ENCODE measurements at places on chromosomes 7 and 10. TPM values are rescaled to one million over a fixed set of nuclear protein-coding genes. Genes with fewer than 3 reads are reported as not detected.

Gene FAM241B
- 11.8 TPM for total RNA-seq

Gene LRGUK
- 0.14 TPM for total RNA-seq

- no peaks in the 10 kb centered on the region for H3K36me3 ChIP-seq
- H3K27me3 ChIP-seq = no peaks in the 10 kb centered on the region
- H3K27ac ChIP-seq = no peak overlapping the region
- H3K4me3 ChIP-seq = no peak overlapping the region
These were observed 52.8 kb upstream of the SEC61G start for GRCh38 chr7:54811846-54812254.

Gene KIF20B
- total RNA-seq = 54.0 TPM

Gene CAV2
- total RNA-seq = not detected

DNA sequence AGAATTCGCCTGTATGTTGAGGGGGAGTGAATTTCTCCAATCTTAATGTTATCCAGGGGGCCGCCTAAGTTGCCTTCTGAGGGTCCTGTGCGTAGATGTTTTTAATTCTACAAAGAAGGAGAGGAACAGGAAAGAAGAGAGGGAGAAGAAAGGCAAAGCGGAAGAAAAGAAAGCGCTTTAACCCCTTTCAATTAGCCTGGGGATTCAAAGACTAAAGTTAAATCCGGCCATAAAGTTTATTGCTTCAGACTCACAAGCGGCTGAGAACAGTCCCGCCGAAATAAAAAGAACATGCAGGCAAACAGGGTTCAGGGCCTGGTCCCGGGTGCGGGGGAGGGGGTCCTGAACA, 4.5 kb downstream of the HOXA5 start:
- H3K27me3 ChIP-seq = peaks cover 42% of the 10 kb centered on the region
- H3K4me3 ChIP-seq = no peak overlapping the region
- no peak for DNase-seq
- H3K4me1 ChIP-seq = peaks cover 25% of the 10 kb centered on the region
- no peaks in the 10 kb centered on the region for H3K36me3 ChIP-seq

Gene BHLHA15
- 3.3 TPM for total RNA-seq

DNA sequence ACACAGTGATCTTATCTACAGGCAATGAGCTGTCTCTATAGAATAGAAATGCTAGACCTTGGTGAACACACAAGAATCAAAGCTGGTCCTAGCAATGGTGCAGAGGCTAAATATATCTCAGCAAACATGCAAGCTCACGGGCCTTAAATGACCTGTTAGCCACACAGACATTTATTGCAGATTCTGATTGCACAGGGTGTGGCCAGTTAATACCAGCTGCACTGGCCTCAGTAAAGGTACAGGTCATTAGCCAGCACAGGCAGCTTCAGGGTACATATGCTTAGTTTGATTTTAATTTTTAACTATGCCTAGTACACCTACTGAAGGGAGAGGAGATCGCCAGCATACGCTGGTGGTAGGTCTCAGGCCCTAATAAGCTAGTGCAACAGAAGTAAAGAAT, 265.4 kb upstream of the DGKB start:
- H3K36me3 ChIP-seq = no peaks in the 10 kb centered on the region
- no peaks in the 10 kb centered on the region for H3K4me1 ChIP-seq
- no peak overlapping the region for H3K4me3 ChIP-seq
- H3K27me3 ChIP-seq = no peaks in the 10 kb centered on the region

DNA sequence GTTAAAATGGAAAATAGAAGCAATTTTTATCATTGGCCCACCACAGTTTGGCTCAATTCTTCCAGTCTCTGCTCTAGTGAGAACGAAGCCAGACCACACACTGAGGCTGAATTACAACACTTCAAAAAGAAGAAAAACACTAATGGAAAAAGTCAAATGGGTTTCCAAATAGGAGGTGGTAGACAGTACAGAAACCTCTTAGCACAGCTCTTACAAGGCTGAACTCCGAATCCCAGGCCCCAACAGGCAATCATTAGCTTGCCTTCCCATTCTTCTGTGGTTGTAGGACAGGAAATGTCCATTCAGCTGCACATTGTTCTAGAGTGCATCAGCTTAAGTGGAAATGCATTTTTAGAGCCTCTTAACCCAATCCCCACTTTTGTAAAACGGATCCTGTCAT, 115.1 kb upstream of the MEOX2 start:
- no peak overlapping the region for H3K4me3 ChIP-seq
- H3K27ac ChIP-seq = no peak overlapping the region
- no peaks in the 10 kb centered on the region for H3K27me3 ChIP-seq
- H3K4me1 ChIP-seq = no peaks in the 10 kb centered on the region

DNA sequence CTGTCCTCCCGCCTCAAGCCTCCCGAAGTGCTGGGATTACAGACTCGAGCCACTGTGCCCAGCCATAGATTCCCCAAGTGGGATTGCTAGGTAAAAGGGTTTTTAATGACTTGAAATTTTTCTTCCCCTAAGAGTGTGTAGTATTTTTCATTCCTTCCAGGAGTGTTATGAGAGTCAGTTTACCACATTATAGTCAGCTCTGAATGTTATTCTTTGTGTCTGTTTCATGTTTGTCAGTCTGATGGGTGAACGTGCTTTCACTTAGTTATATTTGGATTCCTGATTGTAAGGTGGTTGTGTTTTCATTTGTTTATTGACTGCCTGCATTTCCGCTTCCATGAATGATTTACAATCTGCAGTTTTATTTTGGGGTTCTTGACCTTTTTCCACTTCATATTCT, 6.3 kb downstream of the ZNF212 start:
- no peaks in the 10 kb centered on the region for H3K27me3 ChIP-seq
- H3K27ac ChIP-seq = peak overlapping the region; percentile 97
- peaks cover 69% of the 10 kb centered on the region for H3K4me1 ChIP-seq
- peak overlapping the region; percentile 67 for H3K4me3 ChIP-seq
- DNase-seq = no peak

Gene GAD2
- total RNA-seq = not detected

Gene SYT15
- total RNA-seq = not detected

DNA sequence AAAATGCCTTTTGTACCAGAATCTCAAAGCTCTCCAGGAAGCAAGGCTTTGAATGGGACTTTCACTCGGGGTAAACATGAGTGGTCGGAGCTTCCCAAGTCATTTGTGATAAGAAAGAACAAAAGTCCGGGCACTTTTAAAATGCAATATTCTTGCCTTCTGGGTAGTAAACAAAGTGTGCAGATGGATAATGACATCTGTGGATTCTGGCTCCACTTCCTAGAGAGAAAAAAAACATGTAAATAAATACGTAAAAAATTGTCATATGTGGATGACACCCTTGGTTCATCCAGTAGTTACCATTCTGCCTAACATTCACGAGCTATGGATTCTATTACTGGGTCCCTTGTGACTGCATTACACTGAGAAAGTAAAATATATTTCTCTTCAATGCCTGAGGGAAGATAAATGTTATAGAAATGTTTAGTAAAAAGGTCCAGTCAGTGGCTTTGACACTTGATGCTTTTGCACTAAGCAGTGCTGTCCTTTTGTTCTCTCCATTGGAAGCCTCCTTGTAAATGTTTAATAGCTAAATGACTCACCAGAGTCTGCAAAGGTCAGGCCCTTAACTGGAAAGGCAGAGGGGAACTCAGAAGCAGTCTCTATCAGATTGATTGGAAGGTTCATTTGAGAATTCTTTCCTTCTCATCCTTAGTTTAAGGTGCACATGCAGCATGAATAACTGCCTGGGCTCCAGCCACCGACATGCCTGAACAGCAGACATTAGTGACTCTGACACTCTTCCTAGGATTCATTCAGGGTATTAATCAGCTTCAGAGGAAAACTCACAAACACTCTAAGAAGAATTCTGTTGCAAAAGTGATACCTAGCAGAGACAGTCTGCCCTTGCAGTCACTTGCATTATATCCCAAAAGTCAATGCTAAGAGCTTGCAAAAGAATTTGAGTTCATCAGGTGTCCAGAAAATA, 11.7 kb upstream of the EDRF1 start:
- H3K27me3 ChIP-seq = peaks cover 2% of the 10 kb centered on the region
- no peaks in the 10 kb centered on the region for H3K4me1 ChIP-seq
- H3K36me3 ChIP-seq = peaks cover 2% of the 10 kb centered on the region
- DNase-seq = no peak

DNA sequence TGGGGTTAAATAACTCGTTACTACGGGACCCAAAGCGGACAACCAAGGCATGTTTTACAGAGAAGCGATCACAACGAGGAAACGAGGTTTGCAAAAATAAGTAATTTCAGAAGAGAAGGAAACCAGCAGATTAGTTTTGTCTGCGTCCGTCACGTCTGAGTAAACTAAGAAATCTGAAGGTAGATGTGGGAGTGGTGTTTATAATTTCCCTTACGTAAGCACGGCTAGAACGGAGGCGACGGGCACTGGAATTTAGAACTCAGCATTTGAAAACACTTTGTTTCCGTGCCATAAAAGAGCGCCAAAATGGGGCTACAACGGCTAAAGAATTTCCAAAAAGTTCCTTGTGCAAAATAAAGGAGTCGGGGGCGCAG, 718 bp upstream of the UMAD1 start:
- peak overlapping the region; percentile 98 for H3K4me3 ChIP-seq
- H3K36me3 ChIP-seq = peaks cover 29% of the 10 kb centered on the region
- peak; percentile 62 for DNase-seq

- no peak for DNase-seq
- H3K27me3 ChIP-seq = peaks cover 13% of the 10 kb centered on the region
- H3K4me1 ChIP-seq = no peaks in the 10 kb centered on the region
These were observed 80.6 kb downstream of the NRCAM start for GRCh38 chr7:108375668-108376067.

DNA sequence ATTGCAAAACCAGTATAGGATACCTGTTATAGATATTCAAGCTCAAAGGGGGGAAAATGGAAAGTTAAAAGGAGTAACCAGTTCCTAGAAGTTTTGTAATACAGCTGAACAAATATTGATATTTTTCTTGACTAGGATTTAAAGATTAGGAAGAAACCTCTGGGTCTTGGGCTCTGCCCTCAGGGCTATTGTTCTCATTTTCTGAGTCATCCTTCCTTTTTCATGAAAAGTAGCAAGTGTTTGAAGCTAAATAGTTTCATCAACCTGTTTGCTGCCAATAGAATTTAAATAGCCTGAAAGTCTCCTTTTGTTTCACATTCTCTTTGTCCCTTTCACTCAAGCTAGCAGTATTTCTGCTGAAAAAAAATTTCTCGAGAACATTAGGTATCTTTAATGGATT, 1061.1 kb upstream of the GHITM start:
- no peak overlapping the region for H3K4me3 ChIP-seq
- H3K27ac ChIP-seq = no peak overlapping the region

Gene CYP2C19
- total RNA-seq = 0.19 TPM

DNA sequence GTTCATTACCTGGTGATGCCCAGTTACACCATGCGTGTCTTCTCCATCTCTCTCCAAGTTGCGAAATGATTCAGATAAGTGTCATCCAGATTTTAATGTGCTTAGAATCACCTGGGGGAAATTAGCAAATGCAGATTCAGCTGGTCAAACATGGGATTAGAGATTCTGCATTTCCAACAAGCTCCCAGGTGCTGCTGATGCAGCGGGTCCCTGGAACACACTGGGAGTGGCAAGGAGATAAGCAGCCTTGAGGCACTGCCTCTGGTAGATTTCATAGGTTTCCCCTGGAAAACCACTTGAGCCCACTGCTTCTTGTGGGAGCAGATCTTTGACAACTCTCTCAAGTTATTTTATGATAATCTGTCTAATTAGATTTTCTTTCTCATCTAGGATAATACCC, 196.0 kb upstream of the C7orf33 start:
- no peak for DNase-seq
- H3K36me3 ChIP-seq = no peaks in the 10 kb centered on the region
- no peaks in the 10 kb centered on the region for H3K4me1 ChIP-seq
- H3K27me3 ChIP-seq = peaks cover 33% of the 10 kb centered on the region
- no peak overlapping the region for H3K4me3 ChIP-seq

- H3K4me3 ChIP-seq = no peak overlapping the region
- H3K36me3 ChIP-seq = peaks cover 39% of the 10 kb centered on the region
- peak overlapping the region; percentile 69 for H3K27ac ChIP-seq
- no peak for DNase-seq
- peaks cover 88% of the 10 kb centered on the region for H3K4me1 ChIP-seq
- H3K27me3 ChIP-seq = no peaks in the 10 kb centered on the region
These were observed 23.1 kb downstream of the ZC3HAV1 start for GRCh38 chr7:139086454-139086853.

DNA sequence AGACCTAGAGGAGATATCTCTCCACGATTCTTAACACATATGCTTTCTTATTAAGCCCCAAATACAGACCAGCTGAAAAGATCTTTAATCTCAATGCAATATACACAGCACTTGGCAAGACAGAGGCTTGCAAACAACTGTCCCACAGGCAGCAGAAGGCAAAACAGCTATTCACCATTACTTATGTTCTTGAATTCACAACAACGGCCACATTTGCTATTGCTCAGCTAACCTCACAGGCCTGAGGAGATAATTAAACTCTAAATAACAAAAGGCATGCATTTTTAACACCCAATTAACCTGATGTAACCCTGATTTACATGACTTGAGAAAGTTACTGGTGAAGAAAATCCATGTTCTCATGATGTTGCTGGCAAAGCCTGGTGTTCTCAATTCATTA, 216.4 kb downstream of the CRPPA start:
- no peaks in the 10 kb centered on the region for H3K36me3 ChIP-seq
- no peaks in the 10 kb centered on the region for H3K4me1 ChIP-seq
- DNase-seq = no peak
- no peak overlapping the region for H3K4me3 ChIP-seq
- no peaks in the 10 kb centered on the region for H3K27me3 ChIP-seq
- H3K27ac ChIP-seq = no peak overlapping the region

Gene H2AZ2
- 274 TPM for total RNA-seq

Gene OPN4
- not detected for total RNA-seq

GRCh38 chr7:116673457-116673865, 1.5 kb downstream of the MET start:
- no peak overlapping the region for H3K4me3 ChIP-seq
- no peaks in the 10 kb centered on the region for H3K36me3 ChIP-seq
- DNase-seq = no peak
- peaks cover 4% of the 10 kb centered on the region for H3K4me1 ChIP-seq
- no peak overlapping the region for H3K27ac ChIP-seq
- peaks cover 75% of the 10 kb centered on the region for H3K27me3 ChIP-seq

DNA sequence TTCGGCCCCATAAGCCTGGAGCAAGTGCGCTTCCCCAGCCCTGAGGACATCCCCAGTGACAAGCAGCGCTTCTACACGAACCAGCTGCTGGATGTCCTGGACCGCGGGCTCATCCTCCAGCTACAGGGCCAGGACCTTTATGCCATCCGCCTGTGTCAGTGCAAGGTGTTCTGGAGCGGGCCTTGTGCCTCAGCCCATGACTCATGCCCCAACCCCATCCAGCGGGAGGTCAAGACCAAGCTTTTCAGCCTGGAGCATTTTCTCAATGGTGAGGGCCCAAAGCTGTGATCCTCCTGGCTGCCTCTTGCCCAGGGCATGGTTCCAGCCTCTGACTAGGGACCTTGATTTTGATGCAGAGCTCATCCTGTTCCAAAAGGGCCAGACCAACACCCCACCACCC, 10.1 kb downstream of the IRF5 start:
- H3K27ac ChIP-seq = peak overlapping the region; percentile 81
- H3K4me3 ChIP-seq = no peak overlapping the region
- no peaks in the 10 kb centered on the region for H3K27me3 ChIP-seq
- no peaks in the 10 kb centered on the region for H3K4me1 ChIP-seq

DNA sequence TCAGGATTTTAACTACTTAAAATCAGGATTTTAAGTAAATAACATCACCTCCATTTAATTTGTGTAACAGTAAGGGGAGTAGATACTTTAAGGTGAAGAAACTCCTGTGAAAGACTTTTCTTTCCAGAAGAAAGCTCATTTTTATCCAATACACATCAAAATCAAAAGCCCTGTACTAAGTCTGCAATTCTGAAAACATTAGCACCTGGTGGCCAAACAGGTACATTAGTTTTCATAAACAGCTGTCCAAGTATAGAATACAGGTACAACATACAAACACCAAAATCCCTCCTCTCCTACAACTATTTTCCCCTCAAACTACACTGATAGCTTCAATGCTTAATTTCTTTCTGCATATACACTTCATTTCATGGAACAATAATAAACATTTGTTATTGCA, 22.9 kb downstream of the FAM3C start:
- peak overlapping the region; percentile 25 for H3K27ac ChIP-seq
- peaks cover 6% of the 10 kb centered on the region for H3K36me3 ChIP-seq
- H3K4me3 ChIP-seq = no peak overlapping the region
- H3K4me1 ChIP-seq = peaks cover 23% of the 10 kb centered on the region
- no peaks in the 10 kb centered on the region for H3K27me3 ChIP-seq
